ENCODE measurements at places on chromosomes 1 and 21.

GRCh38 chr1:232372841-232373440, 257.0 kb downstream of the SIPA1L2 start:
- DNase-seq, result no peak

DNA sequence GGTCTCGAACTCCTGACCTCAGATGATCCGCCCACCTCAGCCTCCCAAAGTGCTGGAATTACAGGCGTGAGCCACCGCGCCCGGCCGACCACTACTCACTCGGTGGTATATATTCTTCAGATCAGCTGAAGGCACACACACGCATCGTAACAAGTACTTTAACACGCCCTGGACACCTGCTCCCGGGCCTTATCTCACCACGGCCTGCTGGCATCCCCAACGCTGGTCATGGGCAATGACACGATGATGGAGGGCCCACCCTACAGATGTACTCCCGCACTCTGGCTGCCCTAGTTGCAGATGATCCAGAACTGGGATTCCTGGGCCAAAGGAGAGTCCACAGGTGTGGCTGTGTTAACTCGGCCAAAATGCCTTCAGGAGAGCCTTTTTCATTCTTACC, 11.6 kb downstream of the UBE2J2 start:
- no peak for DNase-seq

- DNase-seq, result no peak
Measured at GRCh38 chr1:33515607-33516006, 43.2 kb downstream of the ZSCAN20 start.

- DNase-seq, result no peak
Measured at GRCh38 chr1:5713101-5714010, 278.9 kb downstream of the NPHP4 start.

GRCh38 chr1:156708218-156708661, 2.9 kb upstream of the CRABP2 start:
- no peak for DNase-seq

DNA sequence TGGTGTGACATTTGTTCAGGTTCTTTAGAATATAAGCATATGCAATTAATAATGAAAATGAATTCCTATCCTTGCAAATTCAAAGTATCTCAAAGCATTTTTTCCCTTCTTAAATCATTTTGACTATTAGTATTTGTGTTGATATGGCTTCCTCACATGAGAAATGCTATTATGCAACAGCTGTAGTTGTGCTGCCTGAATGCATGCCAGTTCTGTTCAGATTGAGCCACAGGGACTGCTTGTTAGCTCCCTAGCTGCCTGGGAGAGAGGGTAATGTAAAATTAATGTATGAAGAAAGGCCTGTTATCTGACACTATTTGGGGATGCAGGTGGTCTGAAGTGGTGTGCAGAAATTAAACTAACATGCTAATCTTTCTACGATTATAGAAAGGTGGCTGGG, 45.5 kb downstream of the CACHD1 start:
- DNase-seq, result no peak

- DNase-seq, result no peak
Measured at GRCh38 chr21:33901412-33902288, 14.0 kb downstream of the ATP5PO start.

GRCh38 chr1:12015001-12015491, 4.3 kb upstream of the MIIP start:
- no peak for DNase-seq

GRCh38 chr1:115495625-115496024, 146.1 kb upstream of the VANGL1 start:
- no peak for DNase-seq

GRCh38 chr1:115289940-115290339, 48.1 kb downstream of the NGF start:
- DNase-seq, result no peak

DNA sequence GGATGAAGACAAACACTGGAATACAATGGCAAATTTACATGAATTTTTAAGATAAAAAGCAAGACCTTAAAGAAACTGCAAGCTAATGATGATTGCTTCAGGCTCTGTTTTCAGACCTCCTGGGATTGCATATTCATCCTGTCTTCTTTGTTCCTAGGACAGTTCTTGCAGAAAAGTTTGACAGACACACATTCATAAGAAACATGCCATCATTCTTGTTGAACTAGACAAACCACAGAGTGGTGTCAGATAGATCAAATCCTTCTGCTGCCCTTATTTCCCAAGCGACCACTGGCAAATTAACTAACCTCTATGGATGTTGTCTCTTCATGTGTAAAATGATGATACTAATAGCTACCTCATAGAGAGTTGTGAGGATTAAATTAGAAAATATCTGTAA, 181.3 kb downstream of the KCTD3 start:
- no peak for DNase-seq

DNA sequence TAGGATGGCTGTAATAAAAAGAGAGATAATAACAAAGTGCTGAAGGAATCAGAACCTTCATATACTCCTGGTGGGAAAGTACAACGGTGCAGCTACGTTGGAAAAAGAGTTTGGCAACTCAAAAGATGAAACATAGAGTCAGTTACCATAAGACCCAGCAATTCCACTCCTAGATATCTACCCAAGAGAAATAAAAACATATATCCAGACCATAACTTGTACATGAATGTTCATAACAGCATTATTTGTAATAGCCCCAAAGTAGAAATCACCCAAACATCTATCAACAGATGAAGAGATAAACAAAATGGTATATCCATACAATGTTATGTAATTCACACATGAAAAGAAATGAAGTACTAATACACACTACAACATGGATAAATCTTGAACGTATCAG, 30.5 kb upstream of the DNAH14 start:
- no peak for DNase-seq

DNA sequence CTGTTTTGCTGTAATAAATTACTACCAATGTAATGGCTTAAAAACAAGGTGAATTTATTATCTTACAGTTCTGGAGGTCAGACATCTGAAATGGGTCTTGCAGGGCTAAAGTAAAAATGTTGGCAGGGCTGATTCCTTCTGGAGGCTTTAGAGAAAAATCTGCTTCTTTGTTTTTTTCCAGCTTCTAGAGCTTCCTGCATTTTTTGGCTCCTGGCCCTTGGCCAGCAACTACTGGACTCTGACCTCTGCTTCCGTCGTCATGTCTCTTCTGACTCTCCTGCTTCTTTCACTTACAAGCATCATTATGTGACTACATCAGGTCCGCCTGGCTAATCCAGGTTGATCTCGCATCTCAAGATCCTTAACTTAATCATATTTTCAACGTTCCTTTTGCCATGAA, 350.9 kb downstream of the S1PR1 start:
- DNase-seq, result no peak

GRCh38 chr1:167223144-167224103, 2.7 kb downstream of the POU2F1 start:
- DNase-seq, result no peak

DNA sequence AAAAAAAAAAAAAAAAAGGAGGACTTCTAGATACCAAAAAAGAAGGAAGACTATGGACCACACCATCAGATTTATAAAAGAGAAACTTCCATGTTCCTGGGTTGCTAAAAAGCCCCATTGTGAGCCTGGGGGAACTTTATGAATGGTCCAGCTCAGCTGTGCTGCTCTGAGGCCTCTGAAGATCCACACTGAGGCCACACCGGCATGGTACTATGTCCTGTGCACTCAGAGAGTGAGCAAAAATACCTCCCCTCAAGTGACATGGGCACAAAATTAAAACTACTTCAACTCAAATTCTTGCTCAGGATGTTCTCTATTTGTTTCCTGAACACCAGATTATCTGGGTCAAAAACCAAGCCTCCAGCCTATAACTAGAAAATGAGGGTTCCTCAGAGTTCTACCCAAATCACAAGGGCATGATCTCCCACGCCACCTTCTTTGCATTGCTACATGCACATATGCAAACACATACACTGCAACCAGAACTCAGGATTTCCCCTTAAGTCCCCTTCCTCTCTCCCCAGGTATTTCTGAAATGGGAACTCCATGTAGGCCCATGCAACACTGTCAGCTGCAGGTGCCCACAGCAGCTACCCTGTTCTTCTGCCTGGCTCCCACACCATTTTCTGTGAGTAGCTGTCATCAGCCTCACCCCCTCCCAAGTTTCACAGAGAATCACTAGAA, 94.4 kb downstream of the SH3GLB1 start:
- no peak for DNase-seq

DNA sequence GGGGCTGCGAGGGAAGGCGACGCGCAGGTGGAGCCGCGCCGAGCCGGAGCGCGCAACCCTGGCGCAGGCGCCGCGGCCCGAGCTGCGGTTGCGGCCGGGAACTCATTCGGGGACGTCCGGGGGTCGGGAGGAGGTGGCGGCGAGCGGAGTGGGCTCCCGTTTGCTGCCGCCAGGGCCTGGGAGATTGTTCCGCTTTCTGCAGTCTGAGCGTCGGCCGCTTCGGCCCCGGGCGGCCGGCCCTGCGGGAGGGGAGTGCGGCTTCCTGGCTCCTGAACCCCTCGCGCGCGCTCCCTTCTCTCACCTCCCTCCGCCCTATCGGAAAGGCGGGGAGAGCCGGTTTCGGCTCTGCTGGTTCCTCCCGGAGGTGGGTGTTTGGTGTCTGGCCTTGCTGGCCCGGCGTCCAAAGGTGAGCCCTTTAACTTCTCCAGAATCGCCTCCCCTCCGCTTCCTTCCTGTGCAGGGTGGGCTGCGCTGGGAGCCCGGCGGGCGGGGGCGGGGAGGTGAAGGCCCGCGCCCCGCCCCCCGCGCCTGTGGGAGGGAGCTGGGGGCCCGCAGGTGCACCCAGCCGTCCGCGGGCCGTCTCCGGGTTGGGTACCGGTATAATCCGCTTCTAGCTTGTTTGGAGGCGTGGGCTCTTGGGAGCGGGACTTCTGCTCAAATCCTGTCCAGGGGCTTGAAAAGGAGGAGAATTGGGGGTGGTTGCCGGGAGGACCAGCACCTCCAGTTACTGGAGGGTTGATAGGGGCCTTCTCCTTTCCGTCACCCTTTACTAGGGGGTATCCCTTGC, 683 bp downstream of the LRRC8D start:
- no peak for DNase-seq

- DNase-seq, result peak; percentile 43
Measured at GRCh38 chr1:243850452-243851256, 611 bp upstream of the AKT3 start.

- DNase-seq, result no peak
Measured at GRCh38 chr1:156242738-156243137, 754 bp downstream of the BGLAP start.

- DNase-seq, result no peak
Measured at GRCh38 chr21:38420140-38420539, 78.1 kb downstream of the ERG start.

GRCh38 chr1:30892671-30893073, 15.9 kb downstream of the SDC3 start:
- no peak for DNase-seq

- DNase-seq, result no peak
Measured at GRCh38 chr1:64192290-64192689, 11.1 kb upstream of the UBE2U start.

- no peak for DNase-seq
Measured at GRCh38 chr1:30405631-30406212, 317.7 kb downstream of the MATN1 start.

GRCh38 chr21:41229509-41230248, 61.7 kb downstream of the BACE2 start:
- no peak for DNase-seq

- no peak for DNase-seq
Measured at GRCh38 chr1:66624412-66625060, 90.6 kb downstream of the SGIP1 start.

DNA sequence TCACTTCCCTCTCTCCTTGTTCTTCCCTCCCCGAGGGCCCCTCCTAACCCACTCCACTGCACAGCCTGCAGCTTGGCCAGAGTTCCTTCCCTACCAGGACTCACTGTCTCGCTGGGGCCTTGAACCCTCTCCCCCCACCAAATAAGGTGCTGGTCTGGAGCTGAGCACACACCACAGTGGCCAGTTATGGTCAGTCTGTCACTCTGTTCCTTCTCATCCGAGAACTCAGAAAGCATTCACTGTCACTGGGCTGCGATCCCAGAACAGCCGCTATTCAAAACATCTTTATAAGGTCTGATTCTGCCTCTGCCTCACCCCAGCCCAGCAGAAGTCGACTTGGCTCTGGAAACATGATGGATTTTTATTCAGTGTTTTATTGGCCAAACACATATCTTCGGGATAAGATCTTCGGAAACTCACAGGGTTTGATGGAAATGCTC, 19.8 kb upstream of the LBR start:
- DNase-seq, result no peak

DNA sequence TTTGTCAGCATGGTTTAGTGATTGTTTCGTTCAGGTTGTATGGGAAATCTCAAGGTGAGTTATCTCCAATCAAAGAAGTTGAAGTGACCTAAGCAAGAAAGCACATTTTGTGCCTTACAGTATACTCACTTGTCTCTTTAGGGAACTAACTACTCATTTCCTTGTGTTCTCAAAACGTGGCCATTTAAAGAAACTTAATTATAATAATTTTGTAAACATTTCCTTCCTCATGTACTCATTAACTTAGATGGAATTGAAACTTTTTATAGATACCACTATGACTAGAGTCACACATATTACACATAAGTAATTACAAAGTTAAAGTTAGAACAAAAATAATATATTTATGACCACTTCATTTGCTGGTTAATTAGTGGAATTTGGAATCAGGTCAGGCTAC, 552.6 kb downstream of the MRPL39 start:
- DNase-seq, result no peak

DNA sequence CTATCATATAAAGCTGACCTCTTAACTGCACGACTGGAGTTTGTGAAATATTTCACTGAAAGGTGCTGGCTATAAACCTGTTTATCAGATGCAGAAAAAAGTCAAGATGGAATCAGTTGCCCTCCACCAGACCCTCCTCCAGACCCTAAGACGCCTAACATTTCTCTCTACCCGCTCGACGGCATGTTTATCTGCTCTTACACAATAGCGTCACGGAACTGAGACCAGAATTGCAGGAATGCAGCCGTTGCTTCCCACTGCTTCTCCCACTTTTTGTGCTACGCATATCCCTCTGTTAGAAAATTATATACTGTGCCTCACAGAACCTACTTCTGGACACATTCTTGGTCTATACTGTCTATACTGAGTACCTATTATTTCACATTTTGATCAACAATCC, 28.2 kb upstream of the FAM131C start:
- no peak for DNase-seq

- DNase-seq, result no peak
Measured at GRCh38 chr21:40846587-40847411, at the start of gene DSCAM. TSS of gene DSCAM (minus strand) at chr21:40847158. CDS start at chr21:40846661, 497 bp downstream.

DNA sequence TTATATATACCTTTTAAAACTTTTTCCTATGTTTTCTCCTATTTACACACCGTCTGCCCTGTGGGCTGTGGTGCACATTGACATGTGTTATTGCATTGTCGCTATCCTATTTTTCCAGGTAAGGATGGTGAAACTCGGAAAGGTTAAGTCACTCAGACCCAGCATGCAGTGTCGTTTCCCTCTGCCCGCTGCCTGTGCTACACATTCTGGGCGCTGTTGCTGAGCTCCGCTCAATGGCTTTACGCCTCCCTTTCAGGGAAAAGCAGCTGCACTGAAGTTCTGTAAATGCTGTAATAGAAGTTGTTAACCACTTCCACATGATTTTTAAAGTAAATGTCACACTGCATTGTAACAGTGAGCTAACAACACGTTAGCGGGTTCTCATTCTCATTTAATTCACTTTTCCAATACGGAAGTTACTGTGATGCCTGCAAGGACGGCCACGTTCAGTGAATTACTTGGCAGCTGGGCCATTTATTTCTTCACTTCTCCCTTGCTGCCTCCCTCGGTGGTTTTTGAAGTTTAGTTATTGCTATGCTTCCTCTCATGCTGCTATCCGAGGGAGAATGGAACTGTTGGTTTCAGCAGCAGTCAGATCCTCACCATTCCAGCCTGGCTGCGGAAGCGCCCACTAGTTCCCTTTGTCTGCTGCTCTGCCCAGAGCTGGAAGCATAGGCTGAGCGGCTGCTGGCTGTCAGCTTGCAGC, 288.7 kb downstream of the SPATA17 start:
- DNase-seq, result no peak

- no peak for DNase-seq
Measured at GRCh38 chr1:156815307-156815826, 1.3 kb downstream of the SH2D2A start.
